ENCODE measurements at places on chromosomes 4 and X.

DNA sequence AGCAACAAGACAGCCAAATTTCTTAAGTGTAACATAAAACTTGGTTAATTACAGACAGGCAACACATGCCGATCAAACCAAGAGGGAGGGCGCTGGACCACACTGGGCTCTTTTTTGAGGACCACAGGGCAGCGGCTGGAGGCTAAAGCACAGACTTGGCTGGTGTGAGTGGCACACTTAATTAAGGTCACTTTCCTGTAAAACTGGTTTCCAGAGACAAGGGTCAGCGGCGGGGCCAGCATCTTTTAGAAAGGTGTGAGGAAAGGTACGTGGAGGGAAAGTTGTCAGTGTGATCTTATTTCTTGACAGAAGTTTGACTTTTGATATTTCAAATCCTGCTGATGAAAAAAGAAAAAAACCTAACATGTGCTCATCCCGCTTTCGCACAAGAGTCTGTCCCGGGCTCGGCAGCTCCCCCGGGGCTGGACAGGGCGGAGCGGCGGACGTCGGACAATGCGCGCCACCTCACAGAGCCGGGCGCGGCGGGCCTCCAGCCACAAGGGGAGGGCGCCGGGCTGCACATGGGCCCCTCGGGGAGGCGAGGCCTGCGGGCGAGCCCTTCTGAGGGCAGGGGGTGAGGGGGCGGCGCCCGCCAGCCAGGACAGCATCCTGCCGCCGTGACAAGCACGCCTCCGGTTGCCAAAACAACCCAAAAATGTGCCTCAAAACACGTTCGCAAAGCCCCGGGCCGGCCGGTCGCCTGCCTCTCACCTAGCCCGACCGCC is 660 bp upstream of the HSPA4L start:
- no peak for DNase-seq

- DNase-seq, result no peak
Measured at GRCh38 chr4:158599150-158599549, 72.5 kb downstream of the C4orf46 start.

- DNase-seq, result no peak
Measured at GRCh38 chrX:40177117-40177430, 79.3 kb upstream of the BCOR start.

- DNase-seq, result no peak
Measured at GRCh38 chrX:17052210-17052609, 105.8 kb downstream of the REPS2 start.

DNA sequence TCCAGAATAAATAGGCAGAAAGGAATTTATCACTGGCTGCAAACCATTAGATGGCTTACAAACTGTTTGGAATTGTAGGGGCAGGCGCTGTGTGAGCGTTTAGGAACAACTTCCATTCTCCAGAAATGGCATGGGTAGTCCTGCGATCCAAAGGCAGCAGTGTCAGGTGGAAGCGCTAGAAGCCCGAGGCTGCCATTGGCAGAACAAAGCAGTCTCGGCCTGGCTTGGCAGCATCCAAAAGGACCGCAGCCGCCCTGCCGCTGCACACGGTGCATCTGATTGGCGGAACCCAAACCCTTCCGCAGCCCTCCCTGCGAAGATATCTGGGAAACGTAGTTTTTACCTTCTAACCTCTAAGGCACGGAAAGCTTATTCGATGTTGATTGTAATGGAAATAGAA is 23.6 kb upstream of the YTHDC1 start:
- peak; percentile 70 for DNase-seq
